ENCODE measurements at places on chromosomes 7 and 10.
A peak's percentile ranks its signal among the peaks of the same experiment; 100 is the strongest.

DNA sequence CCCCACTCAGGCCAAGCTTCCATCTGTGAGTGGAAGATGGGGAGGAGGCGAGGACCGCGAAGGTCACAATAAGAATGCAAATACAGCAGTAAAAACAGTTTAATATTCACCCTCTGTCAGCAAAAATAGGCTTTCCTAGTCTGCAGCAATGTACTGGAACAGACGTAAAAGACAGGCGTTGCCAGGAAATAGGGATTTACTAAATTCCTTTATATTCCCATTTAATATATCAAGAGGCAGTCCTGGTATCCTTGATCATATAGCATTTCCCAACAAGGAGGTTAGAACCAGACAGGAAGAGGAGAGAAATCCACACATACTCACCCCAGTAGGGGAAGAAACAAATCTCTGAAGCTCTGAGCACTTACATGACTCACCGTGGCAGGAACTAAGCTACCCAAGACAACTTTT lies 1054.9 kb upstream of the C7orf33 start:
- no peaks in the 10 kb centered on the region for H3K36me3 ChIP-seq
- H3K27ac ChIP-seq = no peak overlapping the region
- no peaks in the 10 kb centered on the region for H3K4me1 ChIP-seq
- H3K4me3 ChIP-seq = no peak overlapping the region

DNA sequence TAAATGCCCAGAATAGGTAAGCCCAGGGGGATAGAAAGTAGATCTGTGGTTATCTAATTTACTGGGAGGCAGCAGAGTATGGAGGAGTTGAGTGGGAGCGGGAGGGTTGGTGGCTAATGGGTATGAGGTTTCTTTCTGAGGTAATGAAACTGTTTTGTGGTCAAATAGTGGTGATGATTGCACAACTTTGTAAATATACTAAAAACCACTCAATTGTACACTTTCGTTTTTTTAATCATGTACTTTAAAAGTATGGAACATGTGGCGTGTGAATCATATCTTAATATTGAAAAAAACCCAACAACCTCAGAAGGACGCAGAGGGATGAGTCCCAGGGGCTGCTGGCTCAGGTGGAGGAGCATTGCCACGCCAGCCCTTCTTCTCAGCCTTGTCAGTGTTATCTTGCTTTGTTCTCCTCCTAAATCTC lies 118.1 kb downstream of the WDR11 start:
- no peaks in the 10 kb centered on the region for H3K27me3 ChIP-seq
- H3K4me3 ChIP-seq = no peak overlapping the region
- peaks cover 16% of the 10 kb centered on the region for H3K4me1 ChIP-seq
- no peak for DNase-seq
- no peak overlapping the region for H3K27ac ChIP-seq

GRCh38 chr10:35570397-35570796 lies 34.7 kb upstream of the GJD4 start:
- no peak for DNase-seq
- H3K36me3 ChIP-seq = peaks cover 9% of the 10 kb centered on the region

- H3K4me1 ChIP-seq = no peaks in the 10 kb centered on the region
- H3K27ac ChIP-seq = no peak overlapping the region
- peak; percentile 19 for DNase-seq
- H3K36me3 ChIP-seq = no peaks in the 10 kb centered on the region
- no peak overlapping the region for H3K4me3 ChIP-seq
Observed at GRCh38 chr7:80843018-80843677, 75.7 kb downstream of the SEMA3C start.

GRCh38 chr10:96619120-96619519 lies 32.3 kb upstream of the TM9SF3 start:
- no peak overlapping the region for H3K27ac ChIP-seq
- DNase-seq = no peak
- H3K4me1 ChIP-seq = peaks cover 2% of the 10 kb centered on the region
- H3K4me3 ChIP-seq = no peak overlapping the region
- H3K36me3 ChIP-seq = peaks cover 7% of the 10 kb centered on the region
- no peaks in the 10 kb centered on the region for H3K27me3 ChIP-seq

DNA sequence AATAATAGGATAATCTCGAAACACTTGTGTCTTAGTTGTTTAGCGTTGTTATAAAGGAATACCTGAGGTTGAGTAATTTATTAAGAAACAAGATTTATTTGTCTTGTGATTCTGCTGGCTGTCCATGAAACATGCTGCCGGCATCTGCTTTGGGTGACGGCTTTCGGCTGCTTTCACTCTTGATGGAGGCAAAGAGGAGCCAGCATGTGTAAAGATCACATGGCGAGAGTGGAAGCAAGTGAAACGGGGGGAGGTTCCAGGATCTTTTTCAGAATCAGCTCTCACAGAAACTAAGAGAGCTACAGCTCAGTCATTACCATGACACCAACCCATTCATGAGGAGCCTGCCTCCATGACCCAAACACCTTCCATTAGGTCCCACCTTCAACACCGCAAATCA lies 402.8 kb downstream of the CDC14C start:
- H3K27ac ChIP-seq = no peak overlapping the region
- DNase-seq = no peak
- H3K27me3 ChIP-seq = no peaks in the 10 kb centered on the region
- no peaks in the 10 kb centered on the region for H3K4me1 ChIP-seq
- H3K4me3 ChIP-seq = no peak overlapping the region

DNA sequence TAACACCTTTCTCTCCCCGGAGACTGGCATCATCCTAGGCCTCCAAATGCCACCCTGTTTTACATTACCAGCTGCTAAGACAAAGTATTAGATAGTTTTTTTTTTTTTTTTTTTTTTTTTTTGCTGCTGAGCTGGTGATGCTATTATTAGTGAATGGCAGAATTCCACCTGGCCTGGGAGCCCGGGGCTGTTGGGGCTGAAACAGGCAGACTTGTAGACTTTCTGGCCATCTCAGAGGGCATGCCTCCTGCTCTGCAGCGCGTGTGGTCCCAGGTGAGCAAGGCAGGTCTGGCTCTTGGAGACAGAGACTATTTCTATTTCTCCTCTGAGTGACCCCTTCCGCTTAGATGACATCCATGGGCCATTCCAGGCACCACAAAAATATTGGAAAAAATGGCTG lies 104.2 kb downstream of the EMX2 start:
- no peak overlapping the region for H3K4me3 ChIP-seq
- no peak for DNase-seq
- no peaks in the 10 kb centered on the region for H3K27me3 ChIP-seq
- no peaks in the 10 kb centered on the region for H3K4me1 ChIP-seq
- H3K27ac ChIP-seq = no peak overlapping the region

DNA sequence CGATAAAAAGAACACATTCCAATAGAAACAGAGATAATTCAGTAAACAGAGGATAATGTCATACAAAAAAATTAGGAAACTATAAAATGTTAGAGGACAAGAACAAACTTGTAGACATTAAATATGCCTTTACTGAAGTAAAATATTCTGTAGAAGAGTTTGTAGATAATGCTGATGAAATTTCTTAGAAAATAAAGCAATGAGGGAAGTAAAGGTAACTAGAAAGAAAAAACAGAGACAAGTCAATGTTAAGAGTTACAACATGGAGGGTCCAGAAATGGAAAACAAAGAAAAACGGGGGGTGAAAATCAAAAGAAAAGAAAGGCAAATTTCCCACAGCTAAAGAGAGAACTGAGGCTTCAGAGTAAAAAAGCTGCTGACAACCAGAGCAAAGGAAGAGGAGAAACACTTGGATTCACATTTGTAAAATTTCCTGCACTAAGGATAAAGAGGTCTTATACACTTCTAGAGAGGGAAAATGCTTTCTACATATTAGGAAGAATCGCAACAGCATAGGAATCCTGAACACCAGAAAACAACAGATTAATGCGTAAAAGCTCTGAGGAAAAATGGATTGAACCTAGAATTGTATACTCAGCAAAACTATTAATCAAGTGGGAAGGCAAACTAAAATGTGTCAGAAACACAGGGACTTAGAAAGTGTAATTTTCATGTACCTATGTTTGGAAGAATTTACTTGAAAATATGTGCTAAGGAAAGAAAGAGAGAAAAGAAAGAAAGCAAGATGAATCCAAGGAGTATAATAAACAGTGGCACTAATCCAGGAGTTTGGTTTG lies 55.0 kb upstream of the AGR3 start:
- DNase-seq = no peak
- no peaks in the 10 kb centered on the region for H3K27me3 ChIP-seq
- no peak overlapping the region for H3K27ac ChIP-seq
- no peaks in the 10 kb centered on the region for H3K4me1 ChIP-seq
